ENCODE measurements at places on chromosomes 2 and 18. TPM values are rescaled to one million over a fixed set of nuclear protein-coding genes. Genes with fewer than 3 reads are reported as not detected.

DNA sequence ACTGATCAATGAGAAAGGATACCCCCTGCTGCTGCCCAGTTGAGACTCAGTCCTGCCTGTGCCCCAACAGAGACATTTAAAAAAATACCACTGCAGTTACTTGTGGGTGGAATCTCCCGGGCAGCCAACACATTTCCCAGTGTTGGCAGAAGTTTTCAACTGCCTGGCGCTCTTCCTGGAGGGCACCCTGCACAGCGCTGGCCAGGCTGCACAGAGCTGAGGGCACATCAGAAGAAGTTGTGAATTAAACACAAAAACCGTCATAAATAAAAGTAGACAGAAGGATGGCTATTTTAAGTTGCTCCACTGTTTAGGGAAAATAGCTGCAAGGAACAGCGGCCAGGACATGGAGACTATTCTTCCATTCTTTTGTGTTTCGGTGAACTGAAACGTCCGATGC lies 110.2 kb upstream of the THOC1 start:
- no peak overlapping the region for H3K4me3 ChIP-seq
- no peaks in the 10 kb centered on the region for H3K36me3 ChIP-seq
- peaks cover 10% of the 10 kb centered on the region for H3K27me3 ChIP-seq
- peaks cover 9% of the 10 kb centered on the region for H3K4me1 ChIP-seq
- DNase-seq: no peak

GRCh38 chr2:206989311-206989710 lies 50.0 kb downstream of the CPO start:
- no peak overlapping the region for H3K27ac ChIP-seq
- no peak for DNase-seq
- H3K36me3 ChIP-seq: no peaks in the 10 kb centered on the region
- H3K27me3 ChIP-seq: peaks cover 15% of the 10 kb centered on the region
- no peak overlapping the region for H3K4me3 ChIP-seq

- no peak for DNase-seq
- H3K27ac ChIP-seq: no peak overlapping the region
- H3K4me1 ChIP-seq: no peaks in the 10 kb centered on the region
- no peaks in the 10 kb centered on the region for H3K36me3 ChIP-seq
- H3K27me3 ChIP-seq: no peaks in the 10 kb centered on the region
- H3K4me3 ChIP-seq: no peak overlapping the region
Measured at GRCh38 chr2:149899390-149899789, 311.8 kb upstream of the MMADHC start.

GRCh38 chr2:179729966-179730365 lies 131.4 kb downstream of the ZNF385B start:
- H3K4me3 ChIP-seq: no peak overlapping the region
- H3K4me1 ChIP-seq: no peaks in the 10 kb centered on the region
- H3K27ac ChIP-seq: no peak overlapping the region
- no peaks in the 10 kb centered on the region for H3K36me3 ChIP-seq
- peaks cover 2% of the 10 kb centered on the region for H3K27me3 ChIP-seq

DNA sequence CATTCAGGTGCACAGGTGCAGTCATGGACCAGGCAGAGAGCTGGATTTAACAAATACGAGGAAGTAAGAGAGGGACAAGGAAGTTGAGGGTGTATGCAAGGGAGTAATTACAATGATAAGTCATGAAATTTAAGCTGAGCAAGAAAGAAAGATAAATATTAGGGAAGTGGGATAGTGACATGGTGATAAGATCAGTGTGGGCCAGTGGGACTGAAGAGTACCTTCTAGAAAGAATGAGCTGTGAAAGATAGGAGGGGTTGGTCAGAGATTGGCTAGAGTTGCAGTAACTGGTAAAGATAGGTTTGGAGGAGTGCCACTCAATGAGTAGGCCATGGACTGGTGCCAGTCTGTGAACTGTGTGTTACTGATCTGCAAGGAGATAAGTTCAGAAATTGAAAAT lies 200.8 kb upstream of the SIX3 start:
- H3K36me3 ChIP-seq: peaks cover 6% of the 10 kb centered on the region
- no peaks in the 10 kb centered on the region for H3K27me3 ChIP-seq
- DNase-seq: no peak
- H3K4me1 ChIP-seq: no peaks in the 10 kb centered on the region
- no peak overlapping the region for H3K4me3 ChIP-seq

- no peak for DNase-seq
- no peak overlapping the region for H3K4me3 ChIP-seq
- H3K27ac ChIP-seq: no peak overlapping the region
- H3K4me1 ChIP-seq: no peaks in the 10 kb centered on the region
- H3K27me3 ChIP-seq: no peaks in the 10 kb centered on the region
Measured at GRCh38 chr2:205073433-205074020, 528.3 kb downstream of the PARD3B start.

DNA sequence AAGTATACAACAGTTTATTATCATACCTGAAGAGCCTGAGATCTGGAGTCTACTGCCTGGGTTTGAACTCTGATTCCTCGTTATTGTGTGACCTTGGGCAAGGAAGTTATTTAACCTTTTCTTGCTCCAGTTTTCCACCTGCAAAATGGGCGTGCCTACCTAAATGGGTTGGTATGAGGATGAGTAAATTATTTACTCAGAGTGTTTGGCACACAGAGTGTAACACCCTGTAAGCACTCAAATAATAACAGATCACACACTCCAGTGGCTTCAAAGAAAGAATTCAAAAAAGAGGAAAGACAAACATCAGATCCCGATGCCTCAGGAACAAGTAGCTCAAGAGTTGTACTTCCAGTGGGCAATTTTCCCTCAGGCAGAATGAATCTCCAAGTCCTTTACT lies 2.4 kb downstream of the SRD5A2 start:
- DNase-seq: no peak
- H3K36me3 ChIP-seq: no peaks in the 10 kb centered on the region
- H3K4me1 ChIP-seq: no peaks in the 10 kb centered on the region
- H3K4me3 ChIP-seq: no peak overlapping the region
- H3K27me3 ChIP-seq: peaks cover 36% of the 10 kb centered on the region

GRCh38 chr2:16525265-16525887 lies 140.3 kb downstream of the CYRIA start:
- H3K4me1 ChIP-seq: no peaks in the 10 kb centered on the region
- no peak overlapping the region for H3K4me3 ChIP-seq
- DNase-seq: no peak
- H3K27me3 ChIP-seq: peaks cover 30% of the 10 kb centered on the region
- no peaks in the 10 kb centered on the region for H3K36me3 ChIP-seq

DNA sequence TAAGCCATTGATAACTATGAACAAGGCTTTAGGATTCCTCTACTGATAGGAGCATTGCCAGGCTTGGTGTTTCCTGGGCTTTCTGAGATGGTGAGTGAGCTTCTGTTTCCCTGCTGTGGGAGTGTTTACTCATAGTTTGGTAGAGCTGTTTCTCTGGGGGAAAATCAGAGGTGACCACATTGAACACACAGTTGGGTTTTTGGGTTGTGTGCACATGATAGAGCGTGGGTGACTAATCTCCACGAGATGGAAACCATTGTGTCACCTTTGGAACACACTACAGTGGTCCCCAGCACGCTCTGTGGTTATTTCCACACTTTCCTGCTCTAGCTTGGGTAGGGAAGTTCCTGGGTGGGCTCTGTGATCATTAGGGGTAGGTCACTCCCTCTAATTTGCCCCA lies 5.4 kb downstream of the IL1R1 start:
- no peak for DNase-seq
- no peak overlapping the region for H3K27ac ChIP-seq
- H3K27me3 ChIP-seq: peaks cover 15% of the 10 kb centered on the region
- H3K4me3 ChIP-seq: no peak overlapping the region
- no peaks in the 10 kb centered on the region for H3K36me3 ChIP-seq

DNA sequence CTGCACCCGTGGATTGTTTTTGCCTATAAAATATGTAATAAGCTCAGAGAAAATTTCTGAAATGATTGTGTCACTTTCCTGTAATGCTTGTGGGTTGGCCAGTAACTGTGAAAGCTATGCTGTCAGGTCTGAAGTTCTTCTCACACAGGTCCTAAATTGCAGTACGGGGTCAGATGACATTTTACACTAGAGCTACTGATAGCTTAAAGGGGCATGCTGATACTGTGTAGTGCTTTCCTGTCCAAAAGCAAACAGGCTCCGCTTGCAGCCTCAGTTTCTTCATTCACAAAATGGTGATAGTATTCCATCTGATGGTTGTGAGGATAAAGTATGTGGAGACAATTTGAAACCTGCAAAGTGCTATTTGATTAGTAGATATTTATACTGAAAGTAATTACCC lies 7.6 kb upstream of the FARSB start:
- DNase-seq: no peak
- H3K27me3 ChIP-seq: peaks cover 6% of the 10 kb centered on the region
- H3K4me1 ChIP-seq: peaks cover 1% of the 10 kb centered on the region
- H3K27ac ChIP-seq: no peak overlapping the region
- no peaks in the 10 kb centered on the region for H3K36me3 ChIP-seq

DNA sequence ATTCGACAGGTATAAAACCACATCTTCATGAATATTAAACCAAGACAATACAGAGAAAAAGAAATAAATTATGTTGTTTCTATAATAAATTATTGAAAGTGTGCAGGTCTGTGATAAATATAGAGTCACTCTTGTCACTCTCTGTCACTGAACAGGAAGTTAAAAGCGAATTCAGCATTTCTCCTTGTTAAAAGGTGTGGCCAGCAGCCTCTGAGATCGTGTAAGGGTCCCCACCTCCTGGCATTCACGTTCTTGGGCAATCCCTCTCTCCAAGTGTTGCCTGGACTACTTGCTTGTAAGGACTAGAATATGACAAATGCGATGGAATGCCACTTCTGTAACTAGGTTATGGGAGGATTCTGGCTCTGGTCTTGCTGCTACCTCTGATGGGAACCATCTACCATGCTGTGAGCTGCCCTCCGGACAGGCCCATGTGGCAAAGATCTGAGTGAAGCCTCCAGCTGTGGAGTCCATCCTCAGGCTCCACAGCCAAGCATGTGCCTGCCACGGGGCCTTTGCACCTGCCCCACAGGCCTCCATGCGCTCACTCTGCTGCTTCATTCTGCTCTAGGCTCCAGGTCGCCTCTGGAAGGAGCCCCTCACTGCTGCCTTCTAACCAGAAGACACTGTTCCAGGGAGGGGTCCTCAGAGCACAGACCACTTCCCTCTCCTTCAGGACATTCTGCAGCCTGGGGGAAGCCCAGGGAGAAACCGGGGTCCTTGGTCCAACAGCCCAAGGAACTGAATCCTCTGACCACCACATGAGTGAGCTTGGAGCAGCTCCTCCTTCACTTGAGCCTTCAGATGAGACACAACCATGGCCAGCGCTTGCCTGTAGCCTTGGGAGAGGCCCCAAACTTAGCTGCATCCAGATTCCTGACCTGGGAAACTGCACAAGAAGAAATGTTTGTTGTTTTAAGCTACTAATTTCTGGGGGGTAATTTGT lies 202.9 kb upstream of the HDAC4 start:
- no peak for DNase-seq
- H3K4me1 ChIP-seq: no peaks in the 10 kb centered on the region
- H3K4me3 ChIP-seq: no peak overlapping the region
- H3K36me3 ChIP-seq: no peaks in the 10 kb centered on the region
- H3K27ac ChIP-seq: no peak overlapping the region

DNA sequence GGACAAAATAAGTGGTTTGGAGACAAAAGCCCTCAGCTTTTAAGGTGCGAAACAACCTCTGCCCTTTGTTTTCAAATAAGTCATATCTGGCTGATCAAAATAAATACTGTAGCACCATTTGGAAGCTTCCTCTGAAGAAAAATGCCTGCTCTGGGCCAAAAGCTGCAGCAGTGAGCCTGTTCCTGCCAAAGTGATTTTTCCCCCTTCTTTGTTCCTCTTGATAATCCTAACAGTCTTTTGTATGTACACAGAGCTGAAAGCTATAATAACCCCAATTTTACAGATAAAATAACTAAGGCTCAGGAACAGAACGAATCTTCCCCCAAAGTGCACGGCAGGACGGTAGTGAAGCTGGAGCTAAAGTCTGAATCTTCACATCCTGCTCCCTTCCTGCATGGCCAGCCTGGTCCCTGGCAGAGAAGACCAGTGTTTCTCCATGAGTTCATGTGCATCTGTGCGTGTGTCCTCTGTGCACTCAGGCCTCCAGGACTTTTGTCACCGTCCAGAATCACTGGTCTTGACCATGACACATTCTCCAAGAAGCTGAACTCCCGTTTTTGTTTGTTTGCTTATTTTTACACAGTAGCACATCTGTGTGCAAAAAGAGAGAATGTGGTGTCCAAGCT lies 2114.1 kb upstream of the PIK3C3 start:
- no peak overlapping the region for H3K27ac ChIP-seq
- no peaks in the 10 kb centered on the region for H3K4me1 ChIP-seq

GRCh38 chr2:71474116-71474743 lies 20.9 kb downstream of the DYSF start:
- no peaks in the 10 kb centered on the region for H3K4me1 ChIP-seq
- no peak for DNase-seq
- H3K27ac ChIP-seq: no peak overlapping the region
- H3K36me3 ChIP-seq: no peaks in the 10 kb centered on the region
- peaks cover 10% of the 10 kb centered on the region for H3K27me3 ChIP-seq

GRCh38 chr2:197239434-197239833 lies 71.1 kb downstream of the ANKRD44 start:
- H3K4me3 ChIP-seq: peak overlapping the region; percentile 76
- no peaks in the 10 kb centered on the region for H3K27me3 ChIP-seq
- peaks cover 87% of the 10 kb centered on the region for H3K4me1 ChIP-seq
- DNase-seq: no peak

- H3K27me3 ChIP-seq: no peaks in the 10 kb centered on the region
- peak overlapping the region; percentile 52 for H3K4me3 ChIP-seq
Measured at GRCh38 chr2:64698668-64699444, 45.1 kb upstream of the SERTAD2 start.

GRCh38 chr2:213016166-213016983 lies 135.0 kb downstream of the IKZF2 start:
- no peaks in the 10 kb centered on the region for H3K27me3 ChIP-seq
- H3K36me3 ChIP-seq: peaks cover 14% of the 10 kb centered on the region
- H3K27ac ChIP-seq: peak overlapping the region; percentile 85
- peaks cover 38% of the 10 kb centered on the region for H3K4me1 ChIP-seq
- no peak for DNase-seq
- H3K4me3 ChIP-seq: peak overlapping the region; percentile 32

- H3K27me3 ChIP-seq: no peaks in the 10 kb centered on the region
- no peaks in the 10 kb centered on the region for H3K36me3 ChIP-seq
- H3K4me1 ChIP-seq: no peaks in the 10 kb centered on the region
- no peak overlapping the region for H3K27ac ChIP-seq
- DNase-seq: no peak
- H3K4me3 ChIP-seq: no peak overlapping the region
Measured at GRCh38 chr18:36101943-36102342, 27.2 kb downstream of the SLC39A6 start.

GRCh38 chr18:35646449-35646848 lies 64.9 kb downstream of the GALNT1 start:
- H3K4me3 ChIP-seq: no peak overlapping the region
- no peak overlapping the region for H3K27ac ChIP-seq
- DNase-seq: no peak
- peaks cover 16% of the 10 kb centered on the region for H3K36me3 ChIP-seq

- no peak for DNase-seq
- no peak overlapping the region for H3K4me3 ChIP-seq
- no peaks in the 10 kb centered on the region for H3K4me1 ChIP-seq
- no peak overlapping the region for H3K27ac ChIP-seq
- H3K27me3 ChIP-seq: peaks cover 9% of the 10 kb centered on the region
- H3K36me3 ChIP-seq: no peaks in the 10 kb centered on the region
Measured at GRCh38 chr2:69118609-69119008, 105.6 kb downstream of the ANTXR1 start.

TMEM178A gene
- total RNA-seq: not detected

SMAD7 gene
- 6.9 TPM for total RNA-seq

LINC00305 gene
- total RNA-seq: not detected

PLEK gene
- 138 TPM for total RNA-seq

PNKD gene
- total RNA-seq: 21.0 TPM

C1QL2 gene
- not detected for total RNA-seq

FAP gene
- total RNA-seq: not detected

HES6 gene
- 4.4 TPM for total RNA-seq

SLC16A14 gene
- total RNA-seq: 2.9 TPM

Measured in activated B cell treated with CpG ODN at 0.5 μM for 24 hours (primary cell).